IPS-NIHi11 (cell line): ENCODE measurements at places on chromosomes 1 and 21.

- no peak for DNase-seq
Observed at GRCh38 chr1:10557714-10558113, 83.0 kb downstream of the PEX14 start.

DNA sequence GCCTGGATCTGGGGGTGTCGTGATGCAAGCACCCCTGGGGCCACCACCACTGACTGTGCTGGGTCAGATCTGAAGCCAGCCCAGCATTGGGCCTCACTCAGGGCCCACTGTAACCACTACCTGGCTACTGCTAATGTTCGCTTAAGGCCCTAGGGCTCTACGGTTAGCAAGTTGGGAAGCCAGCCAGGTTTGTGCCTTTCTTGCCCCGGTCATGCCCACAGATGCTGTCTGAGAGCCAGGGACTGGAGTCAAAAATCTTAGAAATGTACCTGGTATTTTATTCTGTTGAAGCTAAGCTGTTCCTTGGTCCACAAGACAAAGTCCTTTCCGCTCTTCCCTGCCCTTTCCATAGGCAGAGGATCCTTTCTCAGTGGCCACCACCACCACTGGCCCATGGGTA, 15.2 kb upstream of the FCRL3 start:
- DNase-seq: no peak

GRCh38 chr1:6970221-6970620, 185.0 kb downstream of the CAMTA1 start:
- no peak for DNase-seq

GRCh38 chr1:90335558-90335957, 340.6 kb downstream of the ZNF326 start:
- no peak for DNase-seq

DNA sequence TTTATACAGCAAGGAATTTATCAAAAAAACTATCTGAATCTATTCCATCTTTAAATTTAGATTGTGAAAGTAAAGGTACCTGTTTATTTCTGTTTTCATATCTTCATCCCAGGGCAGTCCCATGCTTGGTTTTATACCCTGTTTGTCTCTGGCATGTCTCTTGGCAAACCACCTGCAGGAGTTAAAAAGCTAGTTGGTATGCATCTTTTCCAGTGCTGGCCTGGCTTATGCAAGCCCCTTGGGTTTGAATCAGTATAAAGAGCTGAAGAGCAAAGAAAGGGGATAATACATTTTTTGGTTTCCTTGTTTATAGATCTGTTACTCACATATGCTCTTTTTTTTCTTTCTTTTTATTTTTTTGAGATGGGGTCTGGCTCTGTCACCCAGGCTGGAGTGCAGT, 37.8 kb downstream of the LRRC8C start:
- DNase-seq: no peak

DNA sequence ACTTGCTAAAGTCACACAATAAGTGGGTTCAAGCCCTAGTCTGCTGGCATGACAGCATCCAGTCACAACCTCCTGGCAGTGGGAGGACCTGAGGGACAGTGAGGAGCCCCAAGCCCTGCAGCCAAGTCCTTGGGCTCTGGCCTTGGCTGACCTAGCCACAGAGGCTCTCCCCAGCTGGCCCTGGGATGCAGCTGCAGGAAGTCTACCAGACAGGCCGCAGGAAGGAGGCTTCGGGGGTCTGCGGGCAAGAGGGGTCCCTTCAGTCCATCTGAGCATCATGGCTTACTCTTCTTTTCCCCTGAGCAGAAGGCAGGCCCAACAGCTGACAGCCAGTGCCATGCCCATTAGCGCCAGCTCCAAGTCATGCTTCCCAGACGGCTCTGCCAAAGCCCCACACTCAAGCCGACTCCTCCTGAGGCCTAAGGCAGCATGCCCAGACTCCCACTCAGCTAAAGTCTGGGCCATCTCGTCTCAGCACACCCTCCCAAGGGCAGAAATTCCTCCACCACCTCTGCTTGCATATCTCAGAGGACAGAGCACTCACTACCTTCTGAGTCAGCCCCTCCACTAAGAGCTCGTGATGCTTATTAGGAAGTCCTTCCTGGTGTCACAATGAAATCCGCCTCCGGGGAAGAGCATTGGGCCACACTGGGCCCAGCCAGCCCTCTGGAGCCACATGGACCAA, 20.1 kb downstream of the SLC1A7 start:
- no peak for DNase-seq

DNA sequence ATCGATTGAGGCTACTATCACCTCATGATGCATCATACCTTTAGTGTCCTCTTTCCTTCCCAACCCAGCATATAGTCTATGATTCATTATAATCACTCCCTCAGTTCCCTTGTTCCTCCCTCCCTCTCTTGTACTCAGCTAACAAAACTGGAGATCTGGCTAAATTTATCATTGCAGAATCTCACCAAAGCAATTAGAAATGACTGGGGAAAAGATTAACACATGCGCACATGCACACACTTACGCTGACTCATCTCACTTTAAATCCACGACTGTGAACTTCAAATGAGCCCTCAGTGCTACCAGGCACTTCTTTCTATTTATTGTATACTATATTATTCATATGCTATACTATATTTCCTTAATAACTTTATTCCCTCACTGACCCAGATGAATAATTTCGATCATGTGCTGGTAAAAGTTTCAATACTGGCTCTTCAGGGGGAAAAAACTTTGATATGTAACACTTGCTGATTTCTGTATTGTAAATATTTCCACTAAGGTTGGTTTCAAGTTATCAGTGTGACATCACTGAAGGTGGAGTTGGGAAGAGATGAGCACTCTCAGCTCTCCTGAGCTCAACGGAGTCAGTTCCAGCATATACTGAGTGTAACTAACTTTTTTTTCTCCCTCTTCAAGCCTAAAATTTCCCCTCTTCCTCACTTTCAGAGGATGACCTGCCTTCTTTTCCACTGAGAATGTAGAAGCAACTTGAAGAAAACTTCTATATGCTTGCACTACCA, 613.7 kb upstream of the B3GALT2 start:
- no peak for DNase-seq

DNA sequence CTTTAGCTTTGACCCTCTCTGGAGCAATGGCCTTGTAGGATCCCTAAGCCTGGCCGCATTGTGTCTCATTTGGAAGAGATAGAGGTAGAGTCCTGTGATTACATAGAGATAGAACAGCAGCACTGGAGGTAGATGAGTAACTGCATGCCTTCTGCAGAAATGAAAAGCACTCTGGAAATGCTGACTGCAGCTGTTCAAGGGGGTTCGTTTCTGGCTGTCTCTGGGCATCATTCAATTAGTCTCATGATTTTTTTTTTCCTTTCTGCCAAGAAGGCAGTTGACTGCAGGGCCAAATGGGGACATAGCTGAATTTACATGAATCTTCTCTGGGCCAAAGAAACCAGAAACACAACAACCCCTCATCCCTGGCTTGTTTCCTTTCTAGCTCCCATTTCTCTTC, 28.1 kb upstream of the SNX27 start:
- no peak for DNase-seq

DNA sequence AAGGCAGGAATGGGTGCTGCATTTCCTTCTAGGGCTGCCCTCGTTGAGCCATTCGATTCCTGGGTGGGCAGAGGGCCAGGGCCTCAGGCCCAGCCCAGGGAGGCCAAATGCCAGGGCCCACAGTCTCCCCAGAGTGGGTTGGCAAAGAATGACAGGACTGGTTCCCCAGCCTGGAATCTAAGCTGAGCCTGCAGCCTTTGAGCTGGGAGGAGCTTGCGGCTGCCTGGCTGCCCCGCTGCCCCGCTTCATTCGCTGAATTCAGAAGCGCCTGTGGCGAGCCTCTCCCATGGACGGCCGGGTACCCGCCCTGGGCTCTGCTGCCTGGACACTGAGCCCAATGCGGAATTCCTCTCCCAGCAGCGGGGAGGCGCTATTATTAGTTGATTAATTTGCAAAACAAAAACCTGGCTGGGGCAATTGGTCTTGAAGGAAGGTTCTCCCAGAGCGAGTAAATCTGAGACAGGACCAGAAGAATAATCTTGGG, 32.3 kb upstream of the TARDBP start:
- DNase-seq: peak; percentile 94

DNA sequence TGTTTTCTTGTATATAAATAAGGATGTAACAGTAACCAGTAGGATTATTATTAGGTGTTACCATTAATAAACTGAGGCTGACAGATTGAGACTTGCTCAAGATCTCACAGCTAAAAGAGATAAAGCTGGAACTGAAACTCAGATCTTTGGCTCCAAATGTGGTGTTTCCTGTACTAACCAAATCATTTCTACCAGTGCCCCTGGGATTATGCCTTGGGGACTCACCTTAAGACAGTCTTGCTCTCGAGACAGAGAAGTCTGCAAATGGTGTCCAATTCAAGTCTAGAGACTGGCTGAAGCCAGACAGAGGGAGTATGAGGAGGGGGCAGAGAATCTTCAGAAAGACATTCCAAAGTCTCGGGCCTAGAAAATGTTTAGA, 593 bp upstream of the CD53 start:
- no peak for DNase-seq

DNA sequence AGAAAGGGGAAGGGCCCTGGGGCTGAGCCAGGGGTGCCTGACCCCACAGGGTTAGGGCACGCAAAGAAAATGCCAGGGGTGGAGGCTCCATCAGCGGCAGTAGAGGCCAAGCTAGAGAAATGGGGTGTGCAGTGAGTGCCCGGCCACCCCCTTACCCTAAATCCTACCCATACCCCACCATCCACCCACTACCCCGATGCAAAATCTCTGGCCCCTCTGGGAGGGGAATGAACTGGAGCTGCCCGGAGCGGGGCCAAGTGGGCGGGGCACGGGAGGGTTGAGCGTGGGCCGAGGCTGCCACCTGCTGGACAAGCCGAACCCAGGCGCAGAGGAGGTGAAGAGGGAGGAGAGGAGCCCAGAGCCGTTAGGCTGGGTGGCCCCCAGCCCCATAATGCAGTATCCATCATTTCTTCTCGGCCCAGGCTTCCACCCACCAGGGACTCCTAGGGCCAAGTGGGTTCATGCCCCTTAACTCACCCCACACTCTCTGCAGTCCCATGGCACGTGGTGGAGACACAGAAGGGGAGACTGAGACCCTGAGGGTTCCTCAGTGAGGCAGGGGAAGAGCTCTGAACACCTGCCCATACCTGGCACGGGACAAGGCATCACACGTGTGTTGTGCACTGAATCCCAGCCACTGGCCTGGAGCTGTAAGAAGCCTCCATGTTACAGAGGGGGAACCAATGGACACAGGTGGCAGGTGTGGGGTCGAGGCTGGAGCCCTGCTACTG, 1.4 kb upstream of the C1QC start:
- DNase-seq: peak; percentile 94

DNA sequence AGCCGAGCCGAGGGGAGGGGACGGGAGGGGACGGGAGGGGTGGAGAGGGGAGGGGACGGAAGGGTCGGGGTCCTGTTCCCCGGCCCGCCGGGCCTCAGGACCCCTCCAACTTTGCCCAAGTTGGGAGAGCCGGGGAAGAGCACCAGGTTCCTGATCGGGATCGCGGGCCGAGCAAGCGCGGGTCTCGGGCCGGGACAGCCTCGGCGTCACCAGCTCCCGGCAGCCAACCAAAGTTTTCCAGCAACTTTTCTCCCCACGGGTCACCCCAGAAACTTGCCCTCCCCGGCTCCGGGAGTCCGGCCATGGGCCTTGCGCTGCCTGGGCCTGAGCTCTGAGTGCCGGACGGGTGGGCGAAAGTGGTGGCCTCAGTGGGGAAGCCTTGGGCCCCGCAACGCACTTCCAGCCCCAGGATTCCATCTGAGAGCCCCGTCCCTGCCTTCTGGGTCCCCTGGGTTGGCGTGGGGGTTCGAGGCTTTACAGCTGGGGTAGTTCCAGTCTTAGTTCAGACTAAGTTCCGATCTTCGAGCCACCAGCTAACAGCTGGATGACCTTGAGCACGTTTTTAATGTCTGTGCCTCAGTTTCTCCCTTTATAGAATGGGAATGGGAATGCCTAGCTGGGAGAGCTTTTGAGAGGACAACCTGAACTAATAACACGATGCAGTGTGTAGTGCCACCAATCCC, 458 bp downstream of the ZC3H12A start:
- no peak for DNase-seq

- DNase-seq: no peak
Observed at GRCh38 chr1:94056171-94056570, 64.8 kb downstream of the ABCA4 start.

DNA sequence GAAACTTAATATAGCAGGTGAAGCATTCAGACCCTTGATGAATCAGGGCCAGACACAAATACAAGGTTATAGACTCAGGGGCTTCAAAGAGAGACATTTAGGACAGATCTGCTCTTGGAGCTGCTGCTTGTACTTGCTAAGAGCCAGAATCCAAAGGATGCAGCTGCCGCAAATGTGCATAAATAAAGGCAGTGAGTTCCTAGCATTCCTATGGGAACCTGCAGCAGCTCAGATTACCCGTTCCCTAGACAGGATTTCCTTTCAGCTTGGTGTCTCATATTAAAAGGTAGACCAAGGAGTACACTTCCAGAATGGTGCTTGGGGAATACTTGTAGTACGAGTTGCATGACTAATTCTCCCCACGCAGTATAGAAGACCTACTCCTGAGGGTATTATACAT, 9.7 kb upstream of the LRRC53 start:
- peak; percentile 47 for DNase-seq

DNA sequence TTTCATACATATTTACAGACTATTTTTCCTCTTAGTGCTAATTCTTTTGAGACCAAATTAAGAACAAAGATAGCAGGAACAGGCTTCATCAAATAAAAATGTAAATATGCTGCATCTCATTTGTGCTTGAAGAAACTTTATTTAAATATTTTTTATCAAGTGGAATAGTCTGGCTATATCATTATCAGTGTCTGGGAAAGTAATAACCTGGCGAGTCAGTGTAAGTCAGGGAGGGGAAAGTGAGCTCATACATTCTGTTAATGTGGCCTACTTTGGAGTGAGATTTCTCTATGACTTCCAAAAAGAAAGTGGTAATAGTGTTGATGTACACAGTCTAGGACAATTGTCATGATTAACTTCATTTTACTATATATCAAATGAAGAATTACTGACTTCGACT, 1045.1 kb downstream of the ADGRL2 start:
- no peak for DNase-seq

GRCh38 chr1:184854496-184855140, 100.0 kb upstream of the EDEM3 start:
- DNase-seq: no peak

- no peak for DNase-seq
Observed at GRCh38 chr1:56940039-56940438, 25.8 kb downstream of the C8B start.

DNA sequence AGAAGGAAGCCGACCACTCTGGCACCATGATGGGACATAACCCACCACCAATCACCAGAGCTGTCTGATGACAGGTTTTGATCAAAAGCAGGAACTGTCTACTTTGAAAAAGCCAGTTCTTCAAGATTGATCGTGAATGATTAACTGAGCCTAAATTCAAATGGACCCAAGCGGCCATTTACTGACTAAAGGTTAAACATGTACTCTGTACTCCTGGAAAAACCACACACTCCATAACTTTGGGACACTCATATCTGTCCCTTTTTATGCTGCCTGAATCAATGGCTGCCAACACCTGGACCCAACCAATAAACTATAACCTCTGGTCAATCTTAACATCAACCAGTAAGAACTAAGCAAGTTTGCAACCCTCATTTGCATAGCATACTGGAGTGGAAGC, 206.6 kb downstream of the URB2 start:
- DNase-seq: no peak

GRCh38 chr1:226523646-226524406, 24.7 kb upstream of the STUM start:
- DNase-seq: no peak
